Cardiac muscle cell (in vitro differentiated cells and primary cell): ENCODE measurements at places on chromosomes 6 and 20.

DNA sequence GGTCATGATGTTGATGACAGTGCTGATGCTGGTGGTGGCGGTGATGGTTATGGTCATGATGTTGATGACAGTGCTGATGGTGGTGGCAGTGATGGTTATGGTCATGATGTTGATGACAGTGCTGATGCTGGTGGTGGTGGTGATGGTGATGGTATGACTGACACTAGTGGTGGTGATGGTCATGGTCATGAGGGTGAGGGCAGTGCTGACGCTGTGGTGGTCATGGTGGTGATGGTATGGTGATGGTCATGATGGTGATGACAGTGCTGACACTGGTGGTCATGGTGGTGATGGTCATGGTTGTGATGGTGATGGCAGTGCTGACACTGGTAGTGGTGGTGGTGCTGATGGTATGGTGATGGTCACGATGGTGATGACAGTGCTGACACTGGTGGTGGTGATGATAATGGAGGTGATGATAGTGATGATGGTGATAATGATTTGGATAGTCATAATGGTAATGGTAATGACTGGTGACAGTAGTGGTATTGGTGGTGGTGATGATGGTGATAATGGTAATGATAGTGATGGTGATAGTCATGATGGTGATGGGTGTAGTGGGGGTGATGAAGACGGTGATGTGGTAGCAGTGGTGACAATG, 206.2 kb downstream of the CDH4 start:
- DNase-seq = no peak

- no peak for DNase-seq
These were observed 2.4 kb downstream of the COL20A1 start for GRCh38 chr20:63295422-63295821.

DNA sequence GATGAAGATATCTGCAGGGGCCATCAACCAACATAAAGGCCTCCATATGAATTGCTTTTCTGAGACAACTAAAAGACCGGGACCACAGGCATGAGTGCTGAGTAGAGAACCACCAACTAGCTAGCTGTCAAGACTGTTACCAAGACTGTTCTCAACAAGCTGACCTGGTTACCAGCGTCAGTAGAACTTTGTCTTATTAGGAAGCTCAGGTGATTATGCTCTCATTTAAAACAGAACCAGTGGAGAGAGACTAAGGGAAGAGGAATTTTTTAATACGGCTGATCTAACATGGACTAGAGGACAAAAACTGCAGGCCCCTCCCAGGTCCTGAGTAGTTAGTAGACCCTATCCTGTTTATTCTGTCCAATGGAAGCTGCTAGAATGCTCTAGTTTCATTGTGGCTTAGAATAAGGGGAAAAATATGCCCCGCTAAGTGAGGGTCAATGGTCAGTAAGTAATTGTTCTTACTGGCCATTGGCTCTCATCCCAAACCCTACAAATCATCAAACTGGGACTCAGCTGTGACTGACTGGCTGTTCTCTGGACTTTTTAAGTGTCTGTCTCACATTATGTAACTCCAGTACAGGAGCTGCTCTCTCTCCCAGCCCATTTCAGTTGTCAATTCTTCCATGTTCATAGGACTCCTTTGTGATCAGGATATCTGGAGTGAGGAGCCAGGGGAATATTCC, 3.8 kb upstream of the DYNLRB1 start:
- no peak for DNase-seq

DNA sequence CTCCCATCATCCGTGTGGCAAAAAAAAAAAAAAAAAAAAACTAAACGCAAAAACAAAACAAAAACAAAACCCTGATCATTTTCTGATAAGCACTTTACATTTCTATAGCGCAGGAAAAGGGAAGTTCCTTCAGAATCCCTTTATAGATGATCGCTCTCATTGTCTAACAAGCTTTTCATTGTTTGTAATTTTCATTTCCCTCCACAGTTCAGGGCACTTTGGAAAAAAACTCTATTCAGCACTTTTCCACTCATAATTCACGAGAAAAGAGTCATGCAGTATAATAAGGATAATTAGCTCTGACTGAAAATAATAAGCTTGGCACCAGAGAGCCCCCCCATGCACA, 89.4 kb upstream of the ATXN1 start:
- no peak for DNase-seq

- no peak for DNase-seq
These were observed 8.9 kb upstream of the SPATA2 start for GRCh38 chr20:49924247-49924646.

- DNase-seq = peak; percentile 23
These were observed 3.7 kb upstream of the BEND3 start for GRCh38 chr6:107118976-107119375.

DNA sequence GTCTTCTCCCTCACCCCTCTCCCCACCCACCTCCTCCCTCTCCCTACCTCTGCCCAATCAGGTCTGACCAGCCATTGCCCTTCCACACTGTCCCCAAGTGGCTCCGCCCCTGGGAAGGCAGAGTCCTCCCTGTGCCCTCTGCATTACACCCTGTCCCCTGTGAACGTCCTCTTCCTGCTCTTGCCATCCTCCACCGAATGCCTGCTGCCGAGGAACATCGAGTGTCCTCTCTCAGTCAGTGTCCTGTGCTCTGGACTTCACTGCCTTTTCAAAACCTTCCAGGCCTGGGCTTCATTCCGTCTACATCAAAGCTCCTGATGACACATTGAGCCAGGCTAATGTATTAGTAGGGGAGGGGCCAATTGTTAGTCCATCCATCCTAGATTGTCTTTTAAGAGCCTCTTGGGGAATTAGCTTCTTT, 3.3 kb upstream of the PACSIN1 start:
- peak; percentile 72 for DNase-seq
